ENCODE measurements at places on chromosomes 6 and 20. TPM values are rescaled to one million over a fixed set of nuclear protein-coding genes. Genes with fewer than 3 reads are reported as not detected.

DNA sequence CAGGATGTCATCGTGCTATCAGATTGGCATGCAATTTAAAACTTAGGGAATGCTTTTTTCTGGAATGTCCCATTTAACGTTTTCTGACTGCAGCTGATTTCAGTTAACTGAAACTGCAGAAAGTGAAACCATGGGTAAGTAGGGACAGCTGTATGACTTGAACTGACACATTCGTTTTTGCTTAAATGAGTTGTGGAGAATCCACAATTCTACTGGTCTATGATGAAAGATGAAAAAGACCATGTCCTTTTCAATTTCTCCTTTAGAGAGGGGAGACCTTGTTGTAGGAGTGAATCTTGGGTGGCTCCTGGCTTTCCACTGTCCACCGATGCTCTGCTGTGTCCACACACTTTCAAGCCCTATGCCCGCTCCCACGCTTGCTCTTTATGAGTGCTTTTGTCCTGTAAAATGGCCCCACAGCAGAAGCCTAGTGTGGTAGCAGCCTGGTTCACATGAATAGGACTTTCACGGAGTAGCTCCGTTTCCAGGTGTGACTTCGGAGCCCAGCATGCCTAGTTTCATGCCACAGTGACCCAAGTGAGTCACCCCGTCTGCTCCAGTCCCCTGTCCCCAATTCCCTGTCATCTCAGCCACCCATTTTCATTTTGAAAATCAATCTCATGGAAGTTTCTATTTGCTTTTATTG is 21.9 kb downstream of the DYNLT1 start:
- DNase-seq = no peak

GRCh38 chr6:64683682-64684081 is 1023.3 kb downstream of the EYS start:
- peak; percentile 44 for DNase-seq

DNA sequence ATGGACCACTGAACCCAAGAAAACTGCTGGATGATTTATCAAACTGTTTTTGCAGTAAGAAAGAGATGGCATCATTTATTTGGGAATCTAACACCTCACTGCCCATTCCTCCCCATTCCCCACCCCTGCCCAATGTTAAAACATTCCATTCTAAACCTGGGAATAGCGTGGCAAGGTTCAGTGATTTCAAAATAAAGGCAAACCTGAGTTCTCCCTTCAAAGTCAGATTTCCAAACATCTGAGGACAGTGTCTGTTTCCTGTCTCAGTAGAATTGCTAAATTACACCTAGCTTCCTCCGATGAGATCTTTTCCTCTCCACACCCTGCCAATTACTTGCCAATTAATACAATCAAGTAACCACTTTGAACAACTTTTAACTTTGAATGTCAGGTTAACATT is 127.4 kb upstream of the ARMC2 start:
- DNase-seq = no peak

- DNase-seq = no peak
Observed at GRCh38 chr6:132612449-132613108, 11.5 kb downstream of the TAAR2 start.

GRCh38 chr6:166375013-166375412 is 7.7 kb downstream of the MPC1 start:
- DNase-seq = no peak

DNA sequence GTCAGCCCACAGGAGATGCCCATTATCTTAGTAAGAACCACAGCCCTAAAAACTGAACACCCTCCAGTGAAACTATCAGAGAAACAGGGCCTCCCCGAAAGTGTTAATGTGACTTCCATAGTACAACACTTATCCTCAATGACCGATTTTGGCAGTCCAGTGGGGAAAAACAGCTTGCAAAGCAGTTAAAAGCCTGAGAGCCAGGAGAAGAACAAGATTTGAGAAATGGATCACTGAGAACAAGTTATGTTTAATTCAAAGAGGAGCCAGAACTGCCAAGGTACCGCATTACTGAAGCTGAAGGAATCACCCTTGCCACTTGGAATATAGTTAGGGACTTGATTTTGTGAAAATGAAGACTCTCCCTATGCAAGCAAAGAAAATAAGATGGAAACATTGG is 236.9 kb downstream of the QKI start:
- no peak for DNase-seq

Gene ITCH
- 71.4 TPM for total RNA-seq

Gene HAO1
- 237 TPM for total RNA-seq

Gene IMPG1
- not detected for total RNA-seq

Gene BPIFA1
- total RNA-seq = not detected

Gene CST2
- not detected for total RNA-seq
